ENCODE measurements at places on chromosomes 3 and 15.

- DNase-seq: no peak
Measured at GRCh38 chr15:100183921-100184495, 157.8 kb downstream of the ADAMTS17 start.

DNA sequence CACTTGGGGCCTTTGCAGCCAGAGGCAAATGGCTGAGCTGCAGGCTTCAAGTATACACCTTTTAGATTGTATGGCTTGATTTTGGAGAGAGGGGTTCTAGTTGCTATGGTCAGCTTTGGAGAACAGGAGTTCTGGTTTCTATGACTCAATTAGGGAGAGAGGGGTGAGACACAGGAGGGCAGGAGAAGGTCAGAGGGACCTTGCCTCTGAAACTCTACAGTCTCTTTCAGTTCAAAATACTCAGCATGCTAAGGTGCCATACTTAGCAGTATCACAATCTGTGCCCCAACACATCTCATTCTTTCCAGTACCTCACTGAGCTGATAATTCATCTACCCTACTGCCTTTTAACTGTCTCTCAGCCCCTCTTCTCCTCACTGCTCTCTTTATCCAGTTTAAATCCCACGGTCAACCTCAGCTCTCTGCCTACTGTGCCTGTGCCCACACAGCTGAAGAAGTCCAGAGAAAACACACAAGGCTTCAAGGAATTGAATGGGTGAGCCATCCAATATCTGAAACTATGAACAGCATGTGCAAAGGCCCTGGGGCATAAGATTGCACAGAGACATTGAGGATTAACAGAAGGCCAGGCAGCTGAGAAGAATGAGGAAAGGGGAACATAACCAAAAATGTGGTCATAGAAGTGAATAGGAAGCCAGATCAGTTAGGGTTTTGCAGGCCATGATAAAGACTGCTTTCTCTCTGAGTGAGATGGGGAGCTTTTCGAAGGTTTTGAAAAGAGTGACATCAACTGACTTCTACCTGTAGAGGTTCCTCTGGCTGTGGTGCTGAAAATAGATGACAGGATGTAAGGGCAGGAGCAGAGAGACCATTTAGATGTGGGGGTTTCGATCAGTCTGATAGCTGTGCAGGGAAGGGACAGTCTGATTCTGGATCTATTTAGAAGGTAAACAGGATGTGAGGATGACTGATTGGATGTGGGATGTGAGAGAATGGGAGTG lies 54.5 kb upstream of the C3orf80 start:
- no peak for DNase-seq

GRCh38 chr15:75544359-75544758 lies 34.8 kb downstream of the PTPN9 start:
- DNase-seq: no peak

- no peak for DNase-seq
Measured at GRCh38 chr3:37148208-37148607, 26.2 kb downstream of the LRRFIP2 start.

- DNase-seq: no peak
Measured at GRCh38 chr15:98628216-98628615, 20.1 kb upstream of the IGF1R start.

GRCh38 chr15:23750776-23751175 lies 63.7 kb upstream of the NDN start:
- no peak for DNase-seq

DNA sequence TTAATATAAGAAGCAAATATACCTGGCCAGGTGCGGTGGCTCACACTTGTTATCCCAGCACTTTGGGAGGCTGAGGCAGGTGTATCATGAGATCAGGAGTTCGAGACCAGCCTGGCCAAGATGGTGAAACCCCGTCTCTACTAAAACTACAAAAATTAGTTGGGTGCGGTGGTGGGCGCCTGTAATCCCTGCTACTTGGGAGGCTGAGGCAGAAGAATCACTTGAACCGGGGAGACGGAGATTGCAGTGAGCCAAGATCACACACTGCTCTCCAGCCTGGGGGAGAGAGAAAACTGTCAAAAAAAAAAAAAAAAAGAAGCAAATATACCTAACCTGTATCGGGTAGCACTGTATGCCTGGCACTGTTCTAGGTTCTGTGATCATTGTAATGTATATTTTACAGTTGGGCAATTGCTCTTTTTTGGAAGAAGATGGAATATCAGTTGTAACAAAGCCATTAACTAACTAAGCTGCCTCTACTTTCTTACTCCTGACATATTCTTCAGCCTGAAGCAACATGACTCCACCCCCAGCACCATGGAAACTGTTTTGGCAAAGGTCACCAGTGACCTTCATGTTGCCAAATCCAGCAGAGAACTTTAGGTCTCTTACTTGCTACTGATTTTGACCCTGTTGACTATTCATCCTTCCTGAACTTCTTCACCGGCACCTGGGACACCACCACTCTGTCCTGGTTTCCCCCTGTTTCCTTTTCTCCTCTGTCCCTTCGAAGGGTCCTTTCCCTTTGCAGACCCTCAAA lies 203.8 kb downstream of the RPLP1 start:
- DNase-seq: no peak

DNA sequence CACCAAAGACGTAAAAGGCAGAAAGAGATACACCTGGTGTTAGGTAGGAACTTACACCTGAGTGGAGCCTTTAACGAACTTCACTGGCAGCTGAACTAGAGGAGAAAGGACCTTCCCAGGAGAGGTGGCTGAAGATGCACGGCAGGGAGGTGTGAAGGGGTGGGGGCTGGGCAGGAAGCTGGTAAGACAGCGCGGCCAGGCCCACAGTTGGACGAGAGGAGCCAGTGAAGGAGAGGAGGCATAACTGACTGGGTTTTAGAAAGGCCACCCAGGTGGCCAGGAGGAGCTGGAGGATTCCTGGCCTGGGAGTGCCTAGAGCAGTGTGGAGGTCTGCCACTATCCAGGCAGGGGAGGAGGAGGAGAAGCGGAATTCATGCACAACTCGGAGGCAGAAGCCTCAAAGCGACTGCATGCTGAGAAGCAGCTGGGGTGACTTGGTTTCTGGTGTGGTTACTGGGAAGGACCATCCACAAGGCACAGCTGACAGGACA lies 51.9 kb downstream of the SLC41A3 start:
- no peak for DNase-seq

DNA sequence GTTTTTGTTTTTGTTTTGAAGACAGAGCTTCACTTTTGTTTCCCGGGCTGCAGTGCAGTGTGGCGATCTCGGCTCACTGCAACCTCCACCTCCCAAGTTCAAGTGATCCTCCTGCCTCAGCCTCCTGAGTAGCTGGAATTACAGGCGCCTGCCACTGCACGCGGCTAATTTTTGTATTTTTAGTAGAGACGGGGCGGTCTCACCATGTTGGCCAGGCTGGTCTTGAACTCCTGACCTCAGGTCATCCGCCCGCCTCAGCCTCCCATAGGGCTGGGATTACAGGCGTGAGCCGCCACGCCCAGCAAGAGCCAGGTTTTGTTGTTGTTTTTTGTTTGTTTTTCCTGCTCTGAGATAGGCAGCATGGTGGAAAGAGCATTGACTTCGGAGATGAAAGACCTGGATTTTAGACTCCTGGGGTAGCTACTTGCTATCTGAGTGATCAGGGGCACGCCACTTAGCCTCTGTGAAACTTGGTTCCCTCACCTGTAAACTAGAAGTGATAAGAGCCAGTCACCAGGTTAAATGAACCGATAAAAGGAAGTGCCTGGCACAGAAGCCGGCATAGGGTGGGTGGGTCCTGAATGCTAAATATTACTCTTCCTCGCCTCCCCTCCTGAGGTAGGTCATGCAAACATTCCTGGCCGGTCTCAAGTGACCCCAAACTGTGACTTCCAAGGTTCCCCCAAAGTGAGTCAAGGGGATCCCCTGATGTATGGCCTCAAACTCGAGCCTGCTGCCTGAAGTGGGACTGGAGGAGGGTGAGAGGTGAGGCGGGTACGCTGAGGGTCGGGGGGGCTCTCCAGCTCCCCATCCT lies 62.9 kb upstream of the MCF2L2 start:
- DNase-seq: no peak

GRCh38 chr3:11276901-11277300 lies 4.7 kb downstream of the ATG7 start:
- peak; percentile 67 for DNase-seq

DNA sequence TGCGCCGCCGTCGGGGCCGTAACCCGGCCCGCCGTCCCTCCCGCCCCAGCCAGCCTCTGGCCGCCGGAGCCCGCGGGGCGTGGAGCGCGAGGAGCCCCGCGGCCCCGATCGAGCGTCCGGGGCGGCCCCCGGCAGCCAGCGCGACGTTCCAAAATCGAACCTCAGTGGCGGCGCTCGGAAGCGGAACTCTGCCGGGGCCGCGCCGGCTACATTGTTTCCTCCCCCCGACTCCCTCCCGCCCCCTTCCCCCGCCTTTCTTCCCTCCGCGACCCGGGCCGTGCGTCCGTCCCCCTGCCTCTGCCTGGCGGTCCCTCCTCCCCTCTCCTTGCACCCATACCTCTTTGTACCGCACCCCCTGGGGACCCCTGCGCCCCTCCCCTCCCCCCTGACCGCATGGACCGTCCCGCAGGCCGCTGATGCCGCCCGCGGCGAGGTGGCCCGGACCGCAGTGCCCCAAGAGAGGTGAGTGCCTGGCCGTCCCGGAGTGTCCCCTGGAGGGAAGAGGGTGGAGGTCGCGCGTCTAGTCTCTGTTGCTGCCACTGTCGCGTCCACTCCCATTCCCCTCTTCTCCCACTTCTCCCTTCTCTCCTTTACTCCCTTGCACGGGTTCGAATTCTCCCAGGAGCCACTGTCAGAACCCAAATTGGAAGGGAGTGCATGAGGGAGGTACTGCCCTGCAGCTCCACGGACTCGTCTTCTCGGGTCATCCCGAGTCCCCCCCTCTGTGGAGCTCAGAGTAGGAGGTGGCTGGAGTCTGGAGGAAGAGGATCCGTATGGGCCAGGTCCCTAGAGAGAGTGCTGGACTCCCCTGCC lies 585 bp downstream of the CSK start:
- no peak for DNase-seq

DNA sequence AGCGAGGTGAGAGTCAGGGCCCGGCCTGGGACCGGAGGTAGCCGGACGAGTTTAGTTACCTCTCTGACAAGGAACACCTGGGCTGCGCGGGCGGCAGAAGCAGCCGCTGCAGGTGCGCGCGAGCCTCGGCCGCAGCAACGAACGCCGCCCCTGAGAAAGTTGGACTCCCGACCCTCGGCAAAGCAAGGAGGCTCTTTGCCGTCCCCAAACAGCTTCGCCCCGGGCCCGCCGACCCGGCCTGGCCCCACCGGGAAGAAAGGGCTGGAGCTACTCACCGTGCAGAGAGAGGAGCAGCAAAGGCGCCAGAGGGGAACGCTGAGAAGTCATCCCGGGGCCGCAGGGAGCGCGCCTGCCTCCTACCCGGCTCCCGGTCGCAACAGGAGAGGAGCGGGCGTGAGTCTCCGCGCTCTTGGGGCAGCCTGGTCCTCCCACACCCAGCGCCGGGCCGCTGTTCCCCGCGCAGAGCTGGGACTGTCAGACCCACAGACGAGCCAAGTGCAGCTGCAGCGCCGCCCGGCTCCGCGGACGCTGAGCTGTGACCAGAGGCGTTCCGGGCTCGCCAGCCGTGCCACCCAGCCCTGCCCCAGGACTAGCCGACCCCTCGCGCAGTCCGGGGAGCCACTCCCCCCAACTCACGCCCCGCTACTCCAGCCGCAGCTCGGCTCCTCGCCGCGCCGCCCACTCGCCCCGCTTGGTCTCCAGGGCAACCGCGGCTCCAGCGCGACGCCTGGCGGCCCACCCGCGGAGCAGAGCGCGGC lies at the start of gene IGSF11:
Gene IGSF11, minus strand, starts transcription at position 591 of the 758 bp plus-strand sequence. Its CDS starts 264 bp downstream, at position 327.
- peak; percentile 52 for DNase-seq

GRCh38 chr3:158105119-158105709 lies 1.0 kb downstream of the SHOX2 start:
- peak; percentile 51 for DNase-seq

GRCh38 chr3:17639257-17639656 lies 103.2 kb downstream of the TBC1D5 start:
- DNase-seq: peak; percentile 89

- DNase-seq: peak; percentile 22
Measured at GRCh38 chr3:67863869-67864268, 209.5 kb upstream of the SUCLG2 start.

GRCh38 chr3:193314161-193314560 lies 64.4 kb downstream of the ATP13A5 start:
- DNase-seq: peak; percentile 29

GRCh38 chr3:197814372-197814771 lies 23.3 kb downstream of the LRCH3 start:
- no peak for DNase-seq

GRCh38 chr3:42814246-42814645 lies 5.0 kb downstream of the ACKR2 start:
- DNase-seq: no peak

GRCh38 chr3:110296885-110297284 lies 774.7 kb upstream of the NECTIN3 start:
- DNase-seq: no peak

GRCh38 chr3:149971403-149972075 lies 844 bp upstream of the PFN2 start:
- DNase-seq: peak; percentile 83

DNA sequence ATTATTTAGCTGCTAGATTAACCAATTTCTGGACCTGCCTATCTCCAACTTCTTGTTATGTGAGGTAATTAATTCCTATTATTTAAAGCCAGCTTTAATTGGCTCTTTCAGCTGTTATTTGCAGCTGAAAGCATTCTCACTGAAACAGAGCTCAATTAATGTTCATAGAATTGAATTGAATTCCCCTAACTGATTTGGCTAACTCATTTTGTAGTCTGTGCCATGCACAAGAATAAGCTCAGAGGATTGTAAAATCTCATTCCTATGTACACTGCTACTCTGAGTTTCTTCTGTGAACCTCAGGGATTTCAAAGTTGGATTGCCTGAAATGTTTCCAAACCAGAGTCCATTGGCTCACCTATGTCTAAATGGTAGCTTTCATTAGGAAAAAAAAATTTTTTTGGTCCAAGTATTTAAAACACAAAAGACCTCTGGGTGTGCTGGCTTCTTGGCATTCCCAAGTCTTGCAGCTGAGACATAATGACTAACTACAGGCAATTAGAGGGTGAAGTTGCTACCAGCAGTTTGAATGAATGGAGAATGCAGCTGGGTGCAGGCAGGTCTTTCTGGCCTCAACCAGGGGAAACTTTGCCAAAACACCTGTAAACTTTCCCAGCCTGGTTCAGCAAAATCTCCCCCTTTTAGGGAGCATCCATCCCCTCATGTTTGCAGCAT lies 134.3 kb downstream of the EDEM1 start:
- no peak for DNase-seq

- peak; percentile 90 for DNase-seq
Measured at GRCh38 chr15:89836267-89837133, 21.8 kb upstream of the ANPEP start.

GRCh38 chr3:185144784-185145183 lies 8.1 kb downstream of the C3orf70 start:
- DNase-seq: no peak

GRCh38 chr3:179933080-179933479 lies 103.7 kb downstream of the PEX5L start:
- DNase-seq: no peak
